Activated naive CD8-positive, alpha-beta T cell treated with anti-CD3 and anti-CD28 coated beads, Interleukin-2, amount 10 ng/mL, durations not matched to agents 7 days and 5 days (primary cell): ENCODE measurements at places on chromosomes 13 and 19. TPM values are rescaled to one million over a fixed set of nuclear protein-coding genes. Genes with fewer than 3 reads are reported as not detected.

- no peak for DNase-seq
Measured at GRCh38 chr19:38666663-38667511, 19.4 kb downstream of the ACTN4 start.

DNA sequence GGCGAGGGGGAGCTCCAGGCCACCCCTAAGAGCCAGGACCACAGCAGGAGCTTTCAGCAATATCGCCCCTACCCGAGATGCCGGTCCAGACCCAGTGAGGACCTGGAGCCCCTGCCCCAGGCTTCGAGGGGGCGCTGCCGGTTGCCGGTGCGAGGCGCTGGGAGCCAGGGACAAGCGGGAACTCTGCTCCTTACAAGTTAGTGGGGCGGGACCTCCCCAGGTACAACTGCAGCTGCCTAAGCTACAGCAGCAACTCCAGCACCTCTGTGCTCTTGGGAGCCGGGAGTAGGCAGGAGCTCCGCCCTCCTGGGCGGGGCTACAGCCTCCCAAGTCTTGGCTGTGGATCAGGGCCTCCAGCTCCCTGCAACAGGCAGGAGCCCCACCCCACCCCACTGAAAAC, 15.2 kb upstream of the TSC22D1 start:
- no peak for DNase-seq

OLFM2 gene
- total RNA-seq, result 17.9 TPM

TBXA2R gene
- 1.7 TPM for total RNA-seq

- DNase-seq, result no peak
Measured at GRCh38 chr19:6374711-6375410, 872 bp downstream of the PSPN start.

GRCh38 chr19:56089344-56089743, 31.8 kb downstream of the ZNF787 start:
- no peak for DNase-seq

MBD3L2 gene
- not detected for total RNA-seq

ZNF808 gene
- 53.5 TPM for total RNA-seq

- DNase-seq, result peak; percentile 49
Measured at GRCh38 chr13:99087954-99088491, 110.2 kb upstream of the DOCK9 start.

SNRPD2 gene
- total RNA-seq, result 523 TPM

IGFL1 gene
- not detected for total RNA-seq

CD209 gene
- 0.62 TPM for total RNA-seq

GRIK5 gene
- total RNA-seq, result 0.44 TPM

SYNGR4 gene
- total RNA-seq, result 0.30 TPM

CAPS gene
- 25.0 TPM for total RNA-seq

MIER2 gene
- 23.4 TPM for total RNA-seq

DNA sequence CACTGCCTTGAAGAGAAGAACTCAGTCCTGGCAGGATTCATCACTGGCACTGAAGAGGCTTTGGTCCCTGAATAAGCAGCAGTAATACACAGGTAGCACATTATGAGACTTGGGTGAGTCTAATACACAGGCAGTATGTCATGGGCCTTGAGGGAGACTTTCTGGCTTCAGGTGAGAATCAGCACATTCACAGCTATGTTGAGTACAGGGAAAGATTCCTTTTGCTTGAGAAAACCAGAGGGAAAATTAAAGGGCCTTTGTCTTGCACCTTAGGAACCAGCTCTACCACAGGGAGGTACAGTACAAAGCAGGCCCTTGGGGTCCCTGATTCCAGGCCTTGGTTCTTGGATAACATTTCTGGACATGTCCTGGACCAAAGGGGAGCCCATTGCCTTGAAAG, 484.6 kb downstream of the RFC3 start:
- DNase-seq, result no peak

DNA sequence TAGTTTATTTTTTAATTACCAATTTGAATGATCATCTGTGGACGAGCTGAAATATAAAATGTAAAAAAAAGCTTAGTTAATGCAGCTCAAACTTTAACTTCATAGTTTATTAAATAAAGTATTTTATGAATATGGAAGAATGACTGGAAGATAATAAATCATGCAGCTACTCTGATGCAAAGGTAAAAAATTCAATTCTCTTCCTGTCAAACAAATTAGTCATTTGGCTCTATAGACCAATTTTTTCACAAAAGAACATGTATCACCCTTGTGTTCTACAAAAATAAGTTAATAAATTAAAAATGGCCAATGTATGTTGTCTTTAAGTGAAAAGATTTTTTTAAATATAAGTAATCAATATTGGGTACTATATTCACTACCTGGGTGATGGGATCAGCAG, 26.2 kb downstream of the EXOSC8 start:
- DNase-seq, result no peak

- DNase-seq, result no peak
Measured at GRCh38 chr13:80050252-80050651, 290.7 kb downstream of the SPRY2 start.

- no peak for DNase-seq
Measured at GRCh38 chr19:3282155-3282554, 57.7 kb downstream of the CELF5 start.

DNA sequence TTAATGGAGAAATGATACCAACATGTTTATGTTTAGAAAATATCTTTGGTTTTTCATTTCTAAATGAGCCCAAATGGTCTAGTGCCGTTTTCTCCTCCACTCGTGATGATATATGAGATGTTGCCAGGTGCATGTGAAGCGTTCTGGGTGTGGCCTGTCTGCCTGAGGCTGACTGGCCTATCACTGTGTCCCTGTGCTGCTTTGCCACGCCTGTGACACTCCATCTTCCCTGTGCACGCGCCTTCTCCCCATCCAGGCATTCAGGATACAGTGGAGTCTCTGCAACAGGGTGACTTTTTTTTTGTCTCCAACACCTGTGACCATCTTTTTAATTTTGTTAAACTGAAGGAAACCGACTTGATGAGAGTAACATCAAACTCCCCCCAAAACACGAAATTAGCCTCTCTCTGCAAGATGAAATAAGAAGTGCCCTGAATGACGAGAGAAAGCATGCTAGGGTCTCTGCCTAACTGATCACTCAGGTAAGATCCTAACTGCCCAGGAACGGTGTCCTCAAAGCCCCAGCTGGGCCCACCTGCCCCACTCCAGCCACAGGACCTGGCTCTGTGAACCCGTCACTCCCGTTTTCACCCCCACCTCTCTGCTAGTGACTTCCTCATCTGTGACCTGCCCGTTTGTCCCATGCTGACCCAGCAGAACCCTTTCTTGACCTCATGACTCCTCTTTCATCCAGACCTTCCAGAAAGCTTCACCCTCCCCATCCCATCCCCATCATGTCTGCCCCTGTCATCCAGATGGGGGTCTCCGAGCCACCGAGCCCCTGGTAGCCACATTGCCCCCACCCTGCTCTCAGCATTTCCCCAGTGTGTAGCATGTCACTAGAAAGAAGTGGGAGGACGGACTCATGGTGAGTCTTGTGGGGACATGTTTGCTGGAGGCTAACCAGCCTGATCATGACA, 33.2 kb upstream of the TFDP1 start:
- no peak for DNase-seq

ZNF45 gene
- total RNA-seq, result 21.0 TPM

- no peak for DNase-seq
Measured at GRCh38 chr13:91664039-91664438, 265.6 kb downstream of the GPC5 start.

GRCh38 chr13:51501592-51502152, 48.8 kb upstream of the INTS6 start:
- no peak for DNase-seq

OR7A5 gene
- total RNA-seq, result not detected

GRCh38 chr19:16001481-16002312, 52.9 kb downstream of the OR10H4 start:
- peak; percentile 58 for DNase-seq

GRCh38 chr19:6412447-6413091, 12.0 kb downstream of the KHSRP start:
- DNase-seq, result peak; percentile 59

DNA sequence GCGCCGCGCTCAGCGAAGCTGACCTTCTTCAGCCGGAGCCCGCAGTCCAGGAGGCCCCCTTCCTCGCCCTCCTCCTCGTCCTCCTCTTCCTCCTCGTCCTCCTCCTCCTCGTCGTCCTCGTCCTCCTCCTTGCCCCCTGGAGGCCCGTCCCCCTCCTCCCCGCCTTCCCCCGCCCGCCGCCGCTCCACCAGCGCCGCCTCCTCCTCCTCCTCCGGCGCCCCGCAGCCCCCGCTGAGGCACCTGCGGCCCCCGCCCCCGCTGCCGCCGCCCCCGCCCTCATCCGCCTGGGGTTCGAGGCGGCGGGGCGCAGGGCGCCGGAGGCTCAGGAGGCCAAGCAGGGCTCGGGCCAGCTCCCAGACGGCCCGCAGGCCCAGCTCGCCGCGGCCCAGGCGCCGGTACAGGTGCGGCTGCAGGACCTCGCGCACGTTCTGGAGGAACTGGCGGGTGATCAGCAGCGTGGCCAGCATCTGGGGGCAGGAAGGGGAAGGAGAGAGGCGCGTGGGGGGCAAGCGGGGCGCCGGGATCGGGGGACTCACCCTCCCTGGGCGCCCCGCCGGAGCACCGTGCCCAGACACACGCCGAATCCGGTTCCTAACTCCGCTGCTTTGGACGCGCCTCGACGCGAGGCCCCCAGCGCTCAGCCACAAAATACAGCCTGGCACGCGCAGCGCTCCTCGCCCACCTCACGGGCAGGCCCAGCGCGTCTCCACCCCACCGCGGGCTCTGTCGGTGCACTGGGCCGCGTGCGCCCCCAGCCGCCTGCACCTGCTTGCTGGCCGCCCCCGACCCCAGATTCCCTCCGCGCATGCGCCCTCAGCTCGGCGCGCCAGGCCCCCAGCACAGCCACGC, 5.9 kb downstream of the ANO8 start:
- peak; percentile 59 for DNase-seq

GRCh38 chr19:32367948-32368536, 22.6 kb downstream of the ZNF507 start:
- no peak for DNase-seq

DNA sequence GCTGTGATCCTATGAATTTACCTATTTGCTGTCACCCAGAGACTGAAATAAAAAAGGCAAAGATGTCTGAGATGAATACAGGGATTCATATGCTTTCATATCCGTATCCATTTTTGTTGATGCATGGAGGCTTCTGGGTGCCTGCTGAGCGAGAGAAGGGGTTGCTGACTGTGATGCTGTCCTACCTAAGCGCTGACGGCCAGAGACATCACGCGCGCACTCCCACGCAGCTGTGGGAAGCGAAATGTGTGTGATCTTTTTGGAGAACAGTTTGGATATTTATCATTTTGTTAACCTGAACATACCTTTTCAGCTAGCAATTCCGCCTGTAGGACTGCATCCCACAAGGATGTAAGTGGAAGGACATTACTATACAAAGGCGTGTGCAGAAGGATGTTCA, 23.9 kb downstream of the TSHZ3 start:
- no peak for DNase-seq

DNA sequence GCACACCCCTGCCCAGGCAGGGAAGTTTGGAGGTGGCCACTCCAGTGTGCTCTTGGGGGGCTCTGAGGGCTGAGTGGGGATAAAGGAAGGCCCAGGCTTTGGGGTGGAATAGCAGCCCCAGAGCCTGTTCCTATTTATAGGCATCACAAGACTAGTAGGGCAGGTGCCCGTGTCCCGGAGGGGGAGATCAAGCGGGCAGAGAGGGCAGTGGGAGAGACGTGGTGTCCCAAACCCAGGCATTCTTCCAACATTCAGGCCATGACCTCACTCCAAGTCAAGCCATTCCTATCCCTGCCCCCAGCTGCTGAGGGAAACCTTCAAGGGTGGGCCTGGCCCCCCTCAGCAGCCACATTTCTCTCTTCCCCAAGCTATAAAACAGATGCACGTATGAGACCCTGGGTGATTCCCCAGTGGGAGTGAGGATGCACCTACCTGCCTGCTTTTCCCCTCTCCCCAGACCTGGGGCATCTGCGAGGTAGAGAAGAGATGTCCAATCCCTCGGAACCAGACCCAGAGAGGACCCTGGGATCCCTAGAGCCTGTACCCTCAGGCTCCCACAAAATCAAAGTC, 3.9 kb downstream of the WIZ start:
- DNase-seq, result no peak

MAP4K1 gene
- 313 TPM for total RNA-seq

DNA sequence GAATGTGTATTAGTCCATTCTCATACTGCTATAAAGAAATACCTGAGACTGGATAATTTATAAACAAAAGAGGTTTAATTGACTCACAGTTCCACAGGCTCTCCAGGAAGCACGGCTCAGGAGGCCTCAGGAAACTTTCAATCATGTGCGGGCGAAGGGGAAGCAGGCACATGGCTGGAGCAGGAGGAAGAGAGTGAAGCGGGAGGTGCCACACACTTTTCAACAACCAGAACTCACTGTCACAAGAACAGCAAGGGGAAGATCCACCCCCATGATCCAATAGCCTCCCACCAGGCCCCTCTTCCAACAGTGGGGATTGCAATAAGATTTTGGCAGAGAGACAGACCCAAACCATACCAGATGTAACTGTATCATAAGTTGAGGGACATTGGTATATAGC, 72.7 kb downstream of the IRS2 start:
- DNase-seq, result no peak

MBD3L3 gene
- total RNA-seq, result not detected

DNA sequence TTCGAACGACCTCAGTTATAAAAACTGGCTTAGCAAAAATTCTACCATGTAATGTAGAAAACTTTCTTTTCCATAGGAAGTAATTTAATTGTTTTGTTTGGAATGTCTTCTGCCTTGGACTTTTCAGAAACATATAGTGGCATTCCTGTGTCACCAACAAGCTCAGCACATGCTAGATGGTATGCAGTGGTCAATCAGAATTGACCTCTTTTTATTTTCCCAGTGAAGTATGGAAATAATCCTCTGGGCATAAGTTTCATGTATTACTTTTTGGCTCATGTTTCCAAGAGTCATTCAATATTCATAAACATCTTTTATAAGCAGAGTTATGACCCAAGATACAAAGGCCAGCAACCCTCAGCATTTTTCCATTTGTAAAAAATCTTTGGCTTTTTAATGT, 33.6 kb downstream of the NALCN start:
- DNase-seq, result no peak

DNA sequence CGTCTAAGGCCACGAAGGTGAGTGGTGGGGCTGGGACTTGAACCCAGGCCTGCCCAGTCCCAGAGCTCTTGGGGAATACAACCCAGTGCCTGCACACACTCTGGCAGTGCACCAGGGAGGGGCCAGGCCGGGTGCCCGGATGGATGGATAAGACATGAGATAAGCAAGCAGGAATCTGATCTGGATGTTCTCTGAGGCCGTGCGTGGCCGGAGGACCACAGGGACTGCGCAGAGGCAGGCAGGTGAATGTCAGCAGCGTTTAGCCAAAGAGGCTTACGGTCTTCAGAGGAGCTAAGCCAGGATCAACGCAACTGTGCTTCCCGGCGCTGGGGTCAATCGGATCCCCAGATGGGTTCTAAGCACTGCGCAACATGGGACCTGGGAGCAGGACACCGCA, 1.5 kb downstream of the ZNF787 start:
- DNase-seq, result no peak

GRCh38 chr19:54532528-54532927, 29.9 kb downstream of the LAIR2 start:
- no peak for DNase-seq

ZNF667 gene
- total RNA-seq, result 2.0 TPM

FXYD7 gene
- 6.5 TPM for total RNA-seq
